Fibroblast of skin of left quadriceps (primary cell): ENCODE measurements at places on chromosomes 3 and 15.
A peak's percentile ranks its signal among the peaks of the same experiment; 100 is the strongest.

DNA sequence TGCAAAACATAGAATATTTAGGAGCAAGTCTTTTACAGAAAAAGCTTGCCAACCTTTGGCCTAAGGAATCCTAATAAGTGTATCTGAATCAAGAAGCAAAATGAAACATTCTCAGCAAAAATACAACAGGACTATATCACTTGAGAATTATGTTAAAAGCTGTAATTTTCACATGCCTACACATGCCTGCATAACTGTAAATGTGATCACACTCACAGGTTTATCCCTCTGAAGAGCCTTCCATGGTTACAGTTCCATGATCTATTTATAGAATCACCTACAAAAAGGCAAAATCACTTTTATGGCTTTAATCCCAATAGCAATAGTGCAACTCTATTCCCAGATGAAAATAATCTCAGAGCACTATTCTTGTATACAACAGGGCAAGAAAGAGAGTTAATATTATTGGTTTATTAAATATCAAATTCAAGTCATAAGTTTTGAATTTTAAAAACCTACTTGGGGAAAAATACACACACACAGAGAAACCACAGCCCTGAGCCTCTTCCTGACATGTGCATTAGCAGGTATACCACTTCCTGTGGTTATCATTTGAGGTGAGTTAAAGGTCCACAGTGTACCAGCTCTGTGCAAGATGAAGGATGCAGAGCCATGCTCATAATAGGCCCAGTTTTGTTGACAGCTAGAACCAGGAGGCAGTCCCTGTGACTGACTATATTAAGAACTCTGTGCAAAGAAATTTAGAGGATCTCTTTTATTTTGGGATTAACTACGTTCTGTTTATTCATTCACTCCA is 252.5 kb upstream of the TGFBR2 start:
- no peak for DNase-seq

GRCh38 chr15:73125219-73125618 is 73.0 kb downstream of the NEO1 start:
- DNase-seq: no peak

DNA sequence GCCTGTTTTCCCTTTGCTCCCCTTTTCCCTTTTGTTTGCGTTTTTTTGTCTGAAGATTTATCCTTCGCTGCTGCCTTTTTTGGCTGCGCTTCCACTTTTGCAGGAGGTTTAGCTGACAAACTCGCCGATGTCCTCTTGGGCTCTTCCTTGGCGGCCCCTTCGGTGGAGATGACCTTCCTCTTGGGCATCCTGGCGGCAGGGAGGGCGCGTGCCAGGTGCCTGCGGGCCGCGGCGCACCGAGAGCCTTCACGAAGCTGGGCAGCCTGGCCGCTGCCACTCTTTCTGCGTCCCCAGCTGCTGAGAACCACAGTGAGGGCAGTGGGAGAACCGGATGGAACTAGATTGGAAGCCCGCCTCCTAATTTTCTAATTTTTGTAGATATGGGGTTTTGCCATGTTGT is 197.1 kb upstream of the C2CD4B start:
- no peak for DNase-seq

- no peak for DNase-seq
Observed at GRCh38 chr15:45378913-45379262, 544 bp upstream of the GATM start.

DNA sequence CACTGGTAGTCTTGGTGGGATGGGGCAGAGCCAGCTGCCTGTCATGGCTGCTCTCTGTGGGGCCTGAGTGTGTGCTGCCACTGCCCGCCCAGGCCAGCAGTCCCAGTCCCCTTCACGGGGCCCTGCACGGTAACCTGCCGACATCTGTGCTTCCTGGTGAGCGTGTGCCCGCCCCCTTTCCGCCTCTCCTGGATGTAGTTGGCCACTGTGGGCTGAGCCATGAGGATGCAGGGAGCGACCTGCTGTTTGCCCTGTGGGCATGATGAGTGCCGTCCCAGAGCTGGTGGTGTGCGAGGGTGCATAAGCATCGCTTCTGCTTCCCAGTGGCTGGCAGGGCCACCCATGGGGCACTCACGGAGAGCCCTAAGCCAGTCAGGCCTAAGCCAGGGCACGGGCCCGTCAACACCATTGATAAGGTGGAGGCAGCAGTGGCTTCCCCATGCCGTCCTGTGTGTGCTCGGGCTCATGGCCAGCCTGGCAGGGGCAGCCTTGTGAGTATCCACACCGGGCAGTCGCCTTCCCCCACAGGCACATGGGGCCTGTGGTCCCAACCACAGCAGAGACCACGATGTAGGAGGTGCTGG is 14.6 kb downstream of the PLXNA1 start:
- DNase-seq: no peak

- DNase-seq: no peak
Observed at GRCh38 chr3:123540285-123540684, 44.6 kb downstream of the HACD2 start.

GRCh38 chr15:84016371-84016770 is 219.2 kb upstream of the GOLGA6L4 start:
- no peak for DNase-seq

GRCh38 chr3:88038566-88038965 is 20.2 kb downstream of the CGGBP1 start:
- peak; percentile 18 for DNase-seq

- DNase-seq: no peak
Observed at GRCh38 chr3:179972881-179973423, 63.8 kb downstream of the PEX5L start.

DNA sequence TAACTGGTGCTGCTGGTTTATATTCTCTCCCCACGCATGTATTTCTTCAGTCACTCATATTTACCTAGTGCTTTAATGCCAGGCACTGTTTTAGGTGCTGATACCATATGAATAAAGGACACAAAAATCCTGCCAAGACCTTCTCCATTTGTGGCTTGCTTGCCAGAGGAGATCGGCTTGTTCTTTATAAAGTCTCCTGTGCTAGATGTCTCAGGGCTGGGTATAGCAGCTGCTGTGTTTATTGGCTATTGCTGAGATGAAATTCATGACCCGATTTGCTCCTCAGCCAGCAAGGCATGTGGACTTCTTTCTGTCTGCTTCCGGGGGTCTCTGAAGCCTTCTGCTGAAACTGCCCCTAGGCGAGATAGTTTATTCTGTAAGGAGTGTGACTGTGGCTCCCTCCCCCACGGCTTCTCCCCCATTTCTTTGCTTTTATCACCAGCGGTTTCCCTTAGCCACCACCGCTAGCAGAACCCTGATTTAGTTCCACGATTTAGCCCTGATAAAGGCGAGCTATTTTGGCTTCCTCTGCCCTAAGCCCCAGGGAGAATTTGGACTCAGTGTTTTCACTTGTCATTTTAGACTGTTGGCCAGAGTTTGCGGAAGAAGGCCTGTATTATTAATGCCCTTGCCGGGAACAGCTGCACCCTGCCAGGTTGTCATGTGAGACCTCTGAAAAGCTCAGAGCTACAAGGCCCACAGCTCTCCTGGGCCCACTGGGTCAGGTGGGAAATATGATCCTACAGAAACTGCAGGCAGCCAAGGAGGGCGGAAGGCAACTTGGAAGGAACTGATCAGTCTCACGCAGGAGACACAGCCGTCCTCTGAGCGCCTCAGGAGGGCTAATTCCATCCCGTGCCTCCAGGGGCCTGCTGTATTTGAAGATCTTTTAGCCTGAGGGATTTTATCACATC is 46.8 kb downstream of the ST6GAL1 start:
- DNase-seq: no peak

DNA sequence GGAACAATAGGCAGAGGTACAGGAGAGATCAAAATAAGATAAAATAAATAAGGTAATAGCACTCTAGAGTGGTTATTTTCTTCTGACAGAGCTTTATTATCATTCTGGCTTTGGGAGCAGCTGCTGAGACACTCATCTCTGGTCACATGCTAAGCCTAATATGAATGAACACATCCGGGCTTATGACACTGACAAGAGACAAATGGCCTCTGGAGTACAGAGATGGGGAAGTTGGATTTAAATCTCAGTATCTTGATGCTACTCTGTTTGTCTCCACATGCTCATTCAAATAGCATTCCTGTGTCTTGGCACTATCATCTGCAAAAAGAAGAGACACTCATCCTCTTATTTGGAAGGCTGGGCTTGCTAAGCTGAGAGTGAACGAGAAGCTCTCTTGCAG is 55.6 kb downstream of the TMEM45A start:
- no peak for DNase-seq

DNA sequence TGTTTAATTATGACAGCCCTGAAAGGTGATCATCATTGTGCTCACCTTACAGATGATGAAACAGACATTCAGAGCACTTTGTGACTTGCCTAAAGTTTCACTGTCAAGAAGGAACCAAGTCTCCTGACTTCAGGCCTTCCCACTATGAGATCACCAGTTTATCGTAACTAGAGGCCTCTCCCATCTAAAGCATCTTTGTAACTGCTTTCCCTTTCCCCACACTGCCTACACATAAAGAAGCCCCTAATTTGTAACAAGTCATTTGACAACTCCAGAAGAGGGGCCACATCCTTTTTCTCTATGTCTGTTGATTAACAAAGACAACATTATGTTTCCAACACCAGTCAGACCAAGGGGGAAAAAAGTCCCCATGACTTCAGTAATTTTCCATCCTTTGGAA is 1.1 kb downstream of the KLHL6 start:
- no peak for DNase-seq

DNA sequence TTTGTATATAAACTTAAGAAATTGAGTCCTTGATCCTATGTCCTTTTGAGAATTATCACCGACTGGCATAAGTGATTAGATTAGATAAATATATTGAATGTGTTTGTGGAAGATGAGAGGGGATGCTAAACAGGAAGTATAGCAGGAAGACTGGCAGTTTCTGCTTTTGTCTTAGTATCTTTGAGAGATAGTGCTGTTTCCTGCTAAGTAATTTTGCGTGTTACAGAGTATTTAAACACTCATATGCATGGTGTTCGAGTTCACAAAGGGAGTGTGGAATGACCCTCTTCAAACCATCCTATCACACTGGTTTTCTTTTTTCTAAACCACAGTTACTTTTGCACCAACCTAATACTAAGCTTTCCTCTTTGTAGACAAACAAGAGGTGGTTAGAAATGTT is 106.0 kb downstream of the KLHL25 start:
- DNase-seq: no peak

DNA sequence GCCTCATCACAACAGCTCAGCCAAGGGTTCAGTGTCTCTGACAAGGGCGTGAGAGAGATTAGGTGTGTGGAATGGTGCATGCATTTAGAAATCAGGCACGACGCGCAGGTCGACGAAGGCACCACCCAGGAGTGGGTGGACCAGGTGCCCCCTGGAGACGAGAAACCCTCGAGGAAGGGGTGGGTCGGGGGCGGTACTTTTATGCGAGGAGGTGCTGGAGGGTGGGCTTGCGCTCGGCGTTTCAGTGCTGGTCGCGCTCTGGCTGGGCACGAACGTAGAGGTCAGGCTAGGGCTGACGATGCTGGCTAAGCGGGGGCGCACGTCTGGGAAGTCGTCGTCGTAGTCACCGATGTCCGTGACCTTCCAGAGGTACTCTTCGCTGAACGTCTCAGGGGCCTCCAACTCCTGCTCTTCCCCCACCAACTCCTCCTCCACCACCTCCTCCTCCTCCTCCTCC is 393 bp downstream of the ERICH6 start:
- no peak for DNase-seq

- DNase-seq: peak; percentile 98
Observed at GRCh38 chr3:16060358-16060852, 114.1 kb upstream of the GALNT15 start.
